RWPE2 (cell line): ENCODE measurements at places on chromosomes 5 and 9.

DNA sequence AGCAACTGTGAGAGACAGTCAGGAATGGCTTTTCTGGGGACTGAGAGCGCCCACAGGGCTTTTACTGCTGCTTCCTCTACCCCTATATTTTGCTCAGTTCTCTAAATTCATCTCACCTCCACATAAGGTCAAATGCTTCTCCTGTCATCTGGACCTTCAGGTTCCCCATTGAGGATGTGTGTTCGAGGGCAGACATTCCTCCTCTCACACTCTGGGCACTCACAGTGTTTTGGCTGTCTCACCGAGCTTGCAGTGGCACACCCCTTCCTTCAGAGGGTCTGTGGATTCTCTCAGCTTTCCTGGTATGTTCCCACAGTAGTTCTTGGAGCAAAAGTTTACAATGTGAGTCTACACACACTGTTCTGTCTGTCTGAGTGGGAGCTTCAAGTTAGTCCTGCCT, 127.8 kb upstream of the GLRA1 start:
- no peak for DNase-seq

GRCh38 chr9:5185220-5185840, at the start of gene INSL6:
INSL6 (minus strand) TSS chr9:5185639; CDS start chr9:5185602, 37 bp downstream.
- DNase-seq = peak; percentile 74

DNA sequence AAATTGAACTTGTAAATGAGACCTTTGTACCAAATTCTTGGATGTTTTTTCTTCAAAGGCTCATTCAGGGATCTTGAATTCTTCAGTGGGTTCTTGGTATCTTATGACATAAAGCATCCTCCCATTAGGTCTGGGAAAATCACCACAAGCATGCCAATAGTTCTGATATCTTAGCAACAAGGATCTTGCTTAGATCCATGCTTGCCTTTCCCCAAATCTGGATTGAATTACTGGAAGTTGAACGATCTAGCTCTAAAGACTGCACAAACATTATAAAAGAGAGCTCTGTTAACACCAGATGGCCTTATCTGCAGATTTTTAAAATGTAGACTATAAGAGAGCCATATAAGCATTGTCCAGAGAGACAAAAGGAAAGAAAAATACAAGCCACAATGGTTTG, 266.3 kb downstream of the RAB3C start:
- no peak for DNase-seq

GRCh38 chr9:85167146-85167545, 497.6 kb downstream of the NTRK2 start:
- DNase-seq = no peak

GRCh38 chr5:52822437-52822836, 34.7 kb downstream of the ITGA1 start:
- DNase-seq = no peak
